ENCODE measurements at places on chromosomes 16 and 17.

- DNase-seq = no peak
These were observed 28.9 kb downstream of the ZDHHC7 start for GRCh38 chr16:84982434-84982833.

GRCh38 chr17:40480501-40481003 lies 20.9 kb downstream of the TNS4 start:
- DNase-seq = peak; percentile 86

DNA sequence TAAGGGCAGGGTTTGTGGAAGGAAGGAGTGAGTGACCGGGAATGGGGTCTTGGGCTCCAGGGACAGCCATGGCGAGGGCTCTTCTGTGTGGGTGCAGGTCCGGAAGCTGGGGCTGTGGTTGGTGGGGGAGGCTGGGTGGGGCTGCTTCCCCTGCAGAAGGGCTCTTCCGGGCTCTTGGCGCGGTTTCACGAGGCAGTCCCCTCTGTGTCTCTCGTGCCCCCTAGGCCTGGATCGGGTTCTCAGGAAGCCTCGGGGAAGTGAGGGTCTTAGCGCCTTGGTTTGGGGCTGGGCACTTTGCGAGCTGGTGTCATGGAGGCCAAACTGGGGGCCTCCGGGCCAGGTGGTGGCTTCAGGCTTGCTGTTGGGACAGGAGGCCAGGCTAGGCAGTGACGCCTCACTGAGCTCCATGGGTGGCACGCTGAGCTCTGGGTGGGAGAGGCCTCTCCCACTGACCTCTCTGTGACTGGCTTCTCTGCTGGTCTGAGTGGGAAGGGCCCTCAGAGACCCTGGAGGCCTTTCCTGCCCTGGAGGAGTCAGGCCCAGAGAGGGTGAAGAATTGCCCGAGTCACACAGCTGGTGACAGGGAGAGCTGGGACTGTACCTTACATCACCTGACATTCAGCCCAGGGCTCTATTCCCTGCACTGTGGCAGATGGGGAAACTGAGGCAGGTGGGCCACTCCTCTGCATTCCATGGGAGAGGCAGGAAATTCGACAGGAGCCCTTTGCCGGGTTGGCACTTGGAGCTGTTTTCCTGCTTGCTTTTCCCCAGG lies 8.2 kb downstream of the ADCY7 start:
- DNase-seq = peak; percentile 74

DNA sequence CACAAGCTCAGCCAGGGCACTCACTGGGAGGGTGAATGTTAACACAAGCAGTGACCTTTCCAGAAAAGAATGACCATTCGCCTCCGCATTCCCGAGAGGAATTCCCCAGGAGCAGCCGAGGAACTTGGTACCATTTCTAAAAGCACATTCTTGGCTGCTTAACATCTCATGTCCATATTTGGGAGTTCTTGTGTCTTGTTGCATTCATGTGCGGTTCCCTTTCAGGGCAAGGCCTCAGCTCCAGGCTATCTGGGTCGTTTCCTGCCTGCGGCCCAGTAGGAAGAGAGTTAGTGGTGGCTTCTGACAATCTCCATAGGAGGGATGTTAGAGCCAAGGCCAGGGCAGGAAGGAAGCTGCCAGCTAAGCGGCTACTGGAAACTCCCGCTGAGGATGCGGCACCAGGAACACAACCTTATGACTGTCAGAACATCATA lies 27.8 kb upstream of the MEAK7 start:
- DNase-seq = no peak

DNA sequence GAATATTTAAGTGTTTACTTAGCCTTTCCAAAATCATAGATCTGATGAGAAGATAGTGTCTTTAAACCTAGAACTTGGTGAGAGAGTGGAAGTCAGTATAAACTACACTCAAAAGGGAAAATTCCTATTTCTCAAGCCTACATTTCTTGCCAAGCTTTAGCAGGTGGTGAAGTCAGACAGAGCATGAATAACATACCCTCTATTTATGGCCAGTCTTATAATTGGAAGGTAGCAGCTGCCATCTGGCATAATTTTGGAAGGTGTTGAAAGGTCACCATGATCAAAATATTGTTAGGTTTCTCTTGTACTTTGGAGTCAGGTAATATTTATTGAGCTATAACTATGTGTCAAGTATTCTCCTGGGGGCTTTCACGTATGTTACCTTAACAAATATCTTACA lies 729.3 kb upstream of the KIF2B start:
- DNase-seq = no peak
